ENCODE measurements at places on chromosomes 13 and 19.

DNA sequence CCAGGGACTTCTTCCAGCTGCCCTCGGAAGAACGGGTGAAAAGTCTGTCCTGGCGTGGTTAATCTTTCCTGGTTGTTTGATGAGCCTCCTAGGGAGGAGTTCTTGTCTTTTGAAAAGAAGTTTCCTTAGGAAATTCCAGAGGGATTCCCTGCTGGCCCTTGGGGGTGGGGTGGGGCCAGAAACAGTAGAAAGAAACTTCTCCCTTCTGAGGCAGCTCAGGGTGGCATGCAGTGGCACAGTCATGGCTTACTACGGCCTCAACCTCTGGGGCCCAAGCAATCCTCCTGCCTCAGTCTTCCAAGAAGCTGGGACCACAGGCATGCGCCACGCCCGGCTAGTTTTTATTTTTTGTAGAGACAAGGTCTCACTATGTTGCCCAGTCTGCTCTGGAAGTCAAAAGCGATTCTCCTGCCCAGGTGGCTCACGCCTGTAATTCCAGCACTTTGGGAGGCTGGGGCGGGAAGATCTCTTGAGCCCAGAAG, 1.5 kb downstream of the ZNF101 start:
- DNase-seq, result no peak

- DNase-seq, result no peak
Measured at GRCh38 chr19:14843578-14843977, 5.1 kb downstream of the OR7A10 start.

DNA sequence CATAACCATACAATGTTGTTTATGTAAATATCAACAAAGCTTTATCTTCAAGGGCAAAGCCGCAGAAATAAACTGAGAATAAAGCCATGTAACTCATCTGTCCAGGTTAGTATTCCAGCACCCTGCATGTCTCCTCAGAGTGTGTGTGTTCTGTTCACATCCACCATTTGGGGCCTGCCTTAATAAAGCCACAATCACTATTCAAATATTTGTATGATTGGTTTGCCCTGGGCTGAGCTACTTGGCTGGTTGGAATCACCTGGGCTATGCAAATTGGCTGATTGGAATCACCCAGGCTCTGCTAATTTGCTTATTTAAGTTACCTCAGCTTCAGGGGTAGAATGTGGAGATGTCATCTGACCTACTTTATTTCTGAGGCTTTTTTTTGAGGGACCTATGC, 42.4 kb upstream of the ZNF737 start:
- no peak for DNase-seq

DNA sequence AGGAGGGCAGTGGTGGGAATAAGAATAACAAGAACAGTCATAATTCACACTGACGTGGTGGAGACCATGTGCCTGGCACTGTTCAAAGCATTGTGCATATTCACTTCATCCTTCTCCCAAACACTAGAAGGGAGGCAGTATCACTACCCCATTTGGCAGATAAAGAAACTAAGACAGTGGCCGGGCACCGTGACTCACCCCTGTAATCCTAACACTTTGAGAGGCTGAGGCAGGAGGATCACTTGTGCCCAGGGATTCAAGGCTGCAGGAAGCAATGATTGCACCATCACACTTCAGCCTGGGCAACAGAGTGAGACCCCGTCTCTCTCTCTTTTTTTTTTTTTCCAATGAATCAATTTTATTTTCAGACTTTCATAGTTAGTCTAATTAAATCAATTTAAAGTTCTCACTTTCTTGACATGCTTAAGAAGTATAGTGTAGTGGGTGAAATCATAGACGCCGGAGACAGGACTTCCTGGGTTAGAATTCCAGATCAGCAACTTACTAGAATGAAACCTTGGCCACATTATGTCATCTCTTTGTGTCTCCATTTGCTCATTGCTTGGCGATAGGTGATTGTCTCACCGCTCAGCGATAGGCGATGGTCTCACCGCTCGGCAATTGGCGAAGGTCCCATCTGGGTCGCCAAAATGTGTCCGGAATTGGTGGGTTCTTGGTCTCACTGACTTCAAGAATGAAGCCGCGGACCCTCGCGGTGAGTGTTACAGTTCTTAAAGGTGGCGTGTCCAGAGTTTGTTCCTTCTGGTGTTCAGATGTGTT, 5.3 kb upstream of the ATG4D start:
- DNase-seq, result no peak

- DNase-seq, result no peak
Measured at GRCh38 chr13:64088491-64088890, 2672.8 kb upstream of the PCDH20 start.

- DNase-seq, result peak; percentile 27
Measured at GRCh38 chr19:48554385-48555091, 2.6 kb downstream of the SULT2B1 start.

Measured in kidney glomerular epithelial cell (primary cell).